Iris pigment epithelial cell (primary cell): ENCODE measurements at places on chromosomes 11 and 22.

- DNase-seq: peak; percentile 42
These were observed 5.1 kb upstream of the SMARCB1 start for GRCh38 chr22:23781511-23782183.

GRCh38 chr22:21698430-21699329 is 32.9 kb downstream of the PPIL2 start:
- peak; percentile 42 for DNase-seq

- DNase-seq: no peak
These were observed 916.3 kb downstream of the TBC1D22A start for GRCh38 chr22:47678636-47679287.

DNA sequence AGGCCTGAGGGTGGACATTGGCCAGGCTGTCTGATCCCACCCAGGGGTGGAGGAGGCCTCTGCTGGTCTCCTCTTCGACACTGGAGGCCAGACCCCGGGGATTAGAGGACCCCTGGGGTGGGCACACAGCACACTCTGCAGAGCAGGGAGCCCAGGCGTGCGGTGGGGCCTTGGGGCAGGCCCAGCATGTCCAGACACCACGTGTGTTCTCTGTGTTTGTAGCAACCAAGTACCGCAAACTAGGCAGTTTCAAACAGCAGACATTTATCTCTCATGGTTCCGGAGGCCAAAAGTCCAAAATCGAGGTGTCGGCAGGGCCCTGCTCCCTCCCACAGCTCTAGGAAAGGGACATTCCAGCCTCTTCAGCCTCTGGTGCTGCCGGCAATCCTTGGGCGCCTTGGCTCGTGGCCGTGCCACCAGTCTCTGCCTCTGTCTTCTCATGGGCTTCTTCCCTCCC is 1.5 kb downstream of the PANX2 start:
- no peak for DNase-seq

GRCh38 chr22:31248138-31248745 is 36.1 kb downstream of the LIMK2 start:
- DNase-seq: peak; percentile 98

DNA sequence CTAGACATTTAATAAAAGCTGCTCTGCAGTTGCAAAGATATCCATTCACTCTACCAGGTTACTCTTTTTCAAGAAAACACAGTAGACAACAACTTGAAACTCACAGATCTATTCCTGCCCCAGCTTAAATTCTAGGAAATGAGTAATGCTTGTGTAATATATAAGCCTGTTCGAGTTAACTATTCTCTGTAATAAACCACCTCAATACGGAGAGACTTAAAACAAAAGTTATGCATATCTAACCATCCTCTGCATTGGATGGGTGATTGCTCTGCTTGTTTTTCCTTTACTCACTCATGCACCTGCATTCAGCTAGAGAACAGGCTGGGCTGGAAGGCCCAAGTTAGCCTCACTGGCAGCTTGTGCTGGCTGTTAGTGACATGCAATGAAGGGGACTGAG is 13.3 kb downstream of the LRRC4C start:
- no peak for DNase-seq

DNA sequence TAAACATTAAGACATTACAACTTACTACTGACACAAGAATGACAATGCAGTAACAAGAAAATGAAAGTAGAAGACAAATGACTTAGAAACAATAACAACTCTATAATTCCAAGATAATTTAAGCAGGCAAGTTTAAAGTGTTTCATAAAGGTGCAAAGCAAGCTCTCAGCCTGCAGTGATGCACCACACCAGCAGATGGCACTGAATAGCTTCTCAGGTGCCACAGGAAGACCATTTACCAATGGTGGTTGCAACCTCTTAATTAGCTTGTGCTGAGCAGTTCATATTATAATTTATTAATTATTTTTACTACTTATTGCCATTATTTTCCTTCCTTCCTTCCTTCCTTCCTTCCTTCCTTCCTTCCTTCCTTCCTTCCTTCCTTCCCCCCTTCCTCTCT is 60.6 kb downstream of the NXPE2 start:
- peak; percentile 55 for DNase-seq

GRCh38 chr22:39839917-39840510 is 53.5 kb downstream of the ENTHD1 start:
- DNase-seq: no peak

GRCh38 chr22:43014316-43014868 is 557 bp downstream of the PACSIN2 start:
- no peak for DNase-seq

- DNase-seq: no peak
These were observed 5.4 kb downstream of the YIF1A start for GRCh38 chr11:66283461-66284105.

DNA sequence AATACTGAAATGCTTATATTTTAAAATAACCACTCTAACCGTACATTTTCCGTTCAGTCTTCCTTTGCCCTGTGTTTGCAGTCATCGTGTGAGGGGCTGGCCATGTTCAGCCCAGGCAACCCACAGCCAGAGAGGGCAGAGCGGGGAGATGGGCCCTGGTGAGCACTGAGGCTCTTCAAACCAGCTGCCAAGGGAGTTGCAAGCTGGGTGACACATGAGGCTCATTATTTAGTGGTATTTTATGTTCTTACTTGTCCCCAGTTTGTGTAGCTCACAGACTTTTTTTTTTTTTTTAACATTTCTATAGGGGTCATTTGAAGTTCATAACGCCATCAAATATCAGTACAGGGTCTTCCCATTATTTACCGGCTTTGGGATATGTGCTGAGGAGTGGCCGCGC is 18.0 kb upstream of the DGCR6 start:
- no peak for DNase-seq

DNA sequence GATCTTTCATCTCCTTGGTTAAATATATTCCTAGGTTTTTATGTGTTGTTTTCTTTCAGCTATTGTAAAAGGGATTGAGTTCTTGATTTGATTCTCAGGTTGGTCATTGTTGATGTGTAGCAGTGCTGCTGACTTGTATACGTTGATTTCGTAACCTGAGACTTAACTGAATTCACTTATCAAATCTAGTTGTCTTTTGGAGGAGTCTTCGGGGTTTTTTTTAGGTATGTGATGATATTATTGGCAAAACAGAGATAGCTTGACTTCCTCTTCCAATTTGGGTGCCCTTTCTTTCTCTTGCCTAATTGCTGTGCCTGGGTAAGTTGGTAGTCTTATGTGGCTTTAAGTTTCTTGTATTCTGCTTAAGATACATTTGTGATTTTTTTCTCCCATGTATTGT is 52.8 kb downstream of the CBL start:
- peak; percentile 28 for DNase-seq

DNA sequence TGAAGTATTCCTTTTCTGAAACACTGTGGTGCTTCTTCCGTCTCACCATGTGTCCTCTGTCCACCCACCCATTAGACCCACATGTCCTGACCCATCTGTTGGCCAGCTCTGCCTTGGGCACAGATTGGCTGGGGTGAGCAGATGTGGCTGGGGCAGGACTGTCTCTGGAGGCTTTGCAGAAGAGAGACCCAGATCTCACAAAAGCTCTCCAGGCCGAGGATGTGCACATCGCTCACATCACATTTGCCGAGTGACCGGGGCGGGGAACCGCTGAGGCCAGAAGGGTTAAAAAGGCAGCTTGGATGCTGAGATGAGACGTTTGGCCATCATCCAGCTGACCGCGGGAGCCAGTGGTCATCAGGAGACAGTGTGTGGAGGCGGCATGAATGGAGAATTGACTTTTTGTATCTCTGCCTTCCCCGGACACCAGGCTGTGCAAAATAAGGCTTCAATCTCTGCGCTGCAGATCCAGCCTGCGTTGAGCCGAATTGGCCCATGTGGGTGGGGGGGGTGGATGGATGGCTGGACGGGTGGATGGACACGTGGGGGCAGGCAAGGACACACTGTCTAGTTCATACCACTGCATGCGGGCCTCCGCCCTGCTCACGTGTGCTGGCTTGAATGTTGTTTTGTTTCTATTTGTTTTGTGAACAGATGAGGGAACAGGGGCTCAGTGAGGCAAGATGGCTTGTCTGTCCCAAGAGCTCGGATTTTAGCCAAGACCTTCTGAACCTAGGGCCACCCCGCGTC is 6.1 kb downstream of the IFITM10 start:
- no peak for DNase-seq

GRCh38 chr11:94934362-94934761 is 39.0 kb downstream of the CWC15 start:
- peak; percentile 79 for DNase-seq

DNA sequence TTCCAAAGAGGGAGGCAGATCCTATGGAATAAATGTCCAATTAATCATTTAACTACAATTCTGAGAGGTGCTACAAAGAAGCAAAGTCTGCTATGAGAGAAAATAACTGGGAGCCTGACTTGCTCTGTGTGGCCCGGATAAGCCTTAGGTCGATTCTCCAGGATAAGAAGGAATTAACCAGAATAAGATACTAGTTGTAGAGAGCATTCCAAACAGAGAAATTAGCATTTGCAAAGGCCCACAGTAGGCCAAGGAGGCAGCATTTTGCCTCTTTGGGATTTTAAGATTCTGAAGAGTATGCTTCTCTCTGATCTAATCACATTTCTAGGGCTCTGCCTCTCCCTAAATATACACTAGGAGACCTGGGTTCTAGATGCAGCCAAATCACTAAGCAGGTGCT is 113.7 kb downstream of the SNX19 start:
- DNase-seq: no peak

DNA sequence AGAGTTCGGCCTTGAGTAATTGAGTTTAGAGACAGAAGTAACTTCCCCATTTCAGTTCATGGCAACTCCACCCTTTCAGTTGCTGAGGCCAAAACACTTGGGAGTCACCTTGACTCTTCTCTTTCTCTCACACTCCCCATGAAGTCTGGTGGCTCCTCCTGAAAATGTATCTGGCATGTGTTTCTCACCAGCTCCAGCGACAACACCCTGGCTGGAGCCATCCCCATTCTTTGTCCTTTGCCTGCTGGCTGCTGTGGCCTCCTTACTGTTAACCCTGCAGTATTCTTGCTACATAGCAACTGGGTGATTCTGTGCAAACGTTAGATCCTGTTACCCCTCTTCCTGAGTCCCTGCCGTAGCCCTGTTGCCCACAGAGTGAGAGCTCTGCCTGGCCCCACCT is 23.8 kb downstream of the SLC6A5 start:
- no peak for DNase-seq

- DNase-seq: no peak
These were observed 72.9 kb downstream of the PISD start for GRCh38 chr22:31588970-31589675.

DNA sequence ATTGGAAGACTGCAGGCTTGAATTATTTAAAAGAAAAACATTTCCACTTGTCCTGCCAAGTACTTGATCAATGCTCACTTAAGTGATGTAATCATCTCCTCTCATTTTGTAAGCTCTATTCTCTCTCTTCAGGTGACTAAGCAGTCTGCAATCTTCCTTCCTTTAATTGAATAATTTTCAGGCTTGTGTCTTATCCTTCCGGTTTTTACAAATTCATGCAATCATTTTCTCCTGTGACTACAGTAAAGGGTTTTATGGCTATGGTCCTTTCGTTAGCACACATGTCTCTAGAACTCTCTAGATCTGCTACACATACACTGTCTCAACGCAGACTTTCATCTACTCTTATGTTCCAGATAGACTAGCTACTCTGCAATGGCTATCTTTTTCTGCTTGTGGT is 12.6 kb upstream of the UPB1 start:
- DNase-seq: peak; percentile 87
